Occipital lobe (tissue), 3 donors: ENCODE measurements at places on chromosomes 4 and X. TPM values are rescaled to one million over a fixed set of nuclear protein-coding genes. Genes with fewer than 3 reads are reported as not detected.

Gene FAM133A
- total RNA-seq, result 2.5 TPM

Gene IGSF1
- 0.78 TPM for total RNA-seq

Gene ZNF157
- total RNA-seq, result 4.7 TPM

Gene GLRB
- 51.5 TPM for total RNA-seq

Gene CXCL1
- 2.0 TPM for total RNA-seq

Gene RNF150
- 34.5 TPM for total RNA-seq

Gene ATP1B4
- under 0.01 TPM for total RNA-seq

Gene ENPEP
- 0.78 TPM for total RNA-seq

Gene COX7B2
- not detected for total RNA-seq

Gene DMD
- 78.5 TPM for total RNA-seq

Gene DUX4
- total RNA-seq, result not detected

Gene FDCSP
- not detected for total RNA-seq

Gene IDH3G
- total RNA-seq, result 29.0 TPM

Gene SHISA3
- 0.16 TPM for total RNA-seq

Gene GC
- 0.31 TPM for total RNA-seq

Gene BEND2
- total RNA-seq, result under 0.01 TPM

Gene ANXA10
- total RNA-seq, result not detected

Gene MAGEA2B
- total RNA-seq, result not detected

Gene SMARCA5
- total RNA-seq, result 58.8 TPM

Gene NAP1L2
- total RNA-seq, result 33.4 TPM

Gene TMEM154
- total RNA-seq, result 0.47 TPM

Gene BDH2
- 8.4 TPM for total RNA-seq

Gene DUSP21
- not detected for total RNA-seq

Gene BRS3
- total RNA-seq, result not detected

Gene ITM2A
- total RNA-seq, result 64.3 TPM

Gene PLAC8
- 1.4 TPM for total RNA-seq

Gene AP1S2
- total RNA-seq, result 259 TPM

Gene CD38
- 6.1 TPM for total RNA-seq

Gene TRIM60
- not detected for total RNA-seq

Gene HERC5
- total RNA-seq, result 2.5 TPM

Gene GATA1
- total RNA-seq, result 0.31 TPM

Gene PAGE5
- not detected for total RNA-seq

Gene CCDC160
- 1.1 TPM for total RNA-seq

Gene ADH1A
- not detected for total RNA-seq

Gene ADAM29
- 0.31 TPM for total RNA-seq

Gene AGA
- total RNA-seq, result 11.7 TPM

Gene TMPRSS11E
- 0.16 TPM for total RNA-seq

Gene BEX3
- 138 TPM for total RNA-seq

Gene HSD17B10
- total RNA-seq, result 28.5 TPM

Gene PPP1R3F
- 12.6 TPM for total RNA-seq

Gene CLNK
- not detected for total RNA-seq

Gene MAMLD1
- 0.94 TPM for total RNA-seq

Gene CFP
- 0.62 TPM for total RNA-seq

Gene GABRE
- 0.94 TPM for total RNA-seq

Gene PCSK1N
- total RNA-seq, result 48.7 TPM

Gene CRMP1
- 555 TPM for total RNA-seq

Gene EIF4E
- total RNA-seq, result 185 TPM

Gene TMEM144
- 3.0 TPM for total RNA-seq

Gene UTP3
- total RNA-seq, result 15.0 TPM

Gene GAK
- 45.2 TPM for total RNA-seq

Gene USP26
- total RNA-seq, result not detected

Gene CXorf49B
- not detected for total RNA-seq

Gene ZDHHC15
- 13.6 TPM for total RNA-seq
